Right ventricle myocardium superior (tissue), 1 donor: ENCODE measurements at places on chromosomes 1 and 21. TPM values are rescaled to one million over a fixed set of nuclear protein-coding genes. Genes with fewer than 3 reads are reported as not detected.
A peak's percentile ranks its signal among the peaks of the same experiment; 100 is the strongest.

Gene LGR6
- total RNA-seq, result 3.9 TPM

GRCh38 chr1:208159555-208160258 lies 84.5 kb downstream of the PLXNA2 start:
- no peak for DNase-seq

Gene IL12RB2
- 0.54 TPM for total RNA-seq

DNA sequence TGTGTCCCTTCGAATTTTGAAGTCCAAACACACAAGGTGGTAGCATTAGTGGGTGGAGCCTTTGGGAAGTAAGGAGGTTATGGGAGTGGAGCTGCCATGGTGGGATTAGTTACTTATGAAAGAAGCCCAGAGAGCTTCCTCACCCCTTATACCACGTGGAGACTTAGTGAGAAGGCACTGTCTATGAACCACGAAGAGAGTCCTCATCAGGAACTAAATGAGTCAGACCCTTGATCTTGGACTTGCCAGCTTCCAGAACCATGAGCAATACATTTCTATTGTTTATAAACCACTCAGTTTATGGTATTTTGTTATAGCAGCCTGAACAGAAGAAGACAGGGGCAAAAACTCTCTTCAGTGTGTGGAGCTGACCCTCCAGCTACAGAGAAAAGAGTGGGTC lies 259.3 kb upstream of the AJAP1 start:
- no peak for DNase-seq

GRCh38 chr1:22286491-22286890 lies 143.6 kb upstream of the WNT4 start:
- no peak for DNase-seq

DNA sequence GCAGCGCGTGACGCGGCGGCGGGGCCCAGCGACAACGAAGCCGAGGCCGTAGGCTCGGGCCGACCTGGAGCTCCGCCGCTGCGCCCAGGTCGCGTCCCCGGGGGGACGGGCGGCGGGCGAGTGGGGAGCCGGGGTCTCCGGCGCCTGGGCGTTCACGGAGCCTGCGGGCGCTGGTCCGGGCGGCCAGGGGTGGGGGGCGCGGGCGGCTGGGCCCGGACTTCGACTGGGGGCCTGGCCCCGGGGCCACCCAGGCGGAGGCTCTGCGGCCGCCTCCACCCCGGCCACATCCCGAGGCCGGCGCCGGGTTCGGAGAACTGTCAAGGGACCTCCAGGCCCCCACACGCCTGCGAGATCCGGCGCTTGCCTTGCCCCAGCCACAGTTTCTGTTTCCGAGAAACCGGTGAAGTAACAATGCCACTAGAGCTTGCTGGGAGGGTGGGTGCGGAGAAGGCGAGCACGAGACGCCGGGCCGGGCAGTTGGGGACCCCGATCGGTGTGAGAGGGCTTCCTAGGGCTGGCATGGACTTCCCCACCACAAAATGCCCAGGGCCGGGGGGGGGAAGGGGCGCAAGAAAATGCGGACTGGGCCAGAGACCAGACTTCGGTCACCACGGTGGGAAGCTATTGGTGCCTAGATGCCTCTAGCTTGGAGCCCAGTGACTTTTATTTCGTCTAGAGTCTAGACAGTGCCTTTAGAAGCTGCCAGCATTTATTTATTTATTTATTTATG lies 501 bp downstream of the FBXO6 start:
- DNase-seq, result peak; percentile 67
